ENCODE measurements at places on chromosomes 7 and 10.

DNA sequence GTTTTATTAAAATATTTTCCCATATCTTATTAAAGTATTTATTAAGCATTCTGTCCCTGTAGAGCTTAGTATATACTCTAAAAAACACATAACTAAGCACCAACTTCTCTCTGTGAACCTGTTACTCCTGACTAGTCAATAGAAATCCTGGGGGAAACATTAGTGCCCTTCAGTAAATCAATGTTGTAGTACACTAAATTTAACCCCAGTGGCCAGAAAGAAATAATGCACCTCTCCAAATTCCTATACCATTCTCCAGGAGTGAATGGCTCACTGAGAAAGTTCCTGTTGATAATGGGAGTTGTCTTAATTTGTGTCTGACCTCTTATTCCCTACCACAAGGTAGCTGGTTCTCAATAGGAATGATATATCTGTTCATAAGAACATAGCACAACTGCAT is 188.2 kb downstream of the SEMA3D start:
- DNase-seq, result no peak

DNA sequence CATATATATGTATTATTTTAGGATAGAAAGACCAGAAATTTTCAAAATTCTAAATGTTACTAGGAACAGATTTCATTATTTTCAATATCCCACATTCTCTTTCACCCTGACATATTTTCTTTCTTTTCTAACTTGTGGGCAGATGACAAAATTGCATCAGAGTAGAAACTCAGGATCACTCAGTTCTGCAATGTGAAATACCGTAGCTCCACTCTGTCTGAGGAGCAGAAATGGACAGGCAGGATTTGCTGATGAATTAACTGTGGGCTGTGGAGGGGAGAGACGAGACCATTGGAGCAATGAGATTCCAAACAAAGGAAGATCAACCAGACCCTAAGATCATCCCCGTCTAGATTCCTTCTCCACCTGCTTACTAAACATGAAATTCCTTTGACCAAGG is 37.0 kb upstream of the SVOPL start:
- no peak for DNase-seq

GRCh38 chr10:30371954-30372353 is 22.9 kb upstream of the MTPAP start:
- no peak for DNase-seq

DNA sequence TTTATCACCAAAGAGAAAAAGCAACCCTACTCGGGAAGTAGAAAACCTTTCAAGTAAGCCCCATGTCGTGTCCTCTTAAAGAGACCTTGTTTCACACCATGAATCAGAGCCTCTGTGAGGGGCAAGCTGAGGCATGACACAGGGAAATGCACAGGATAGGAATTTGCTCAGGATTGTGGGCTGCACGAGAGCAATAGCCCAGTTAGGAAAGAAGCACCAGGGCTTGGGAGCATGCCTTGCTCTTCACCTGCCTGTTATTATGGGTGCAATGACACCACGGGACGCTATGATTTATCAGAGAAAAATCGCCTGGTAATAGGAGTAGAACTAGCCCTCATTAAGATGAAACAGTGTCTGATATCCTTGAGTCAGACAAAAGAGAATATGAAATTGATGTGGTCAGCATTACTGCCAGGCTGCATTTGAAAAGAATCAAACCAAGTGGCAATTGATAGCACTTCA is 562.9 kb upstream of the NRP1 start:
- DNase-seq, result no peak

GRCh38 chr7:16915405-16915804 is 33.6 kb upstream of the AGR3 start:
- no peak for DNase-seq

DNA sequence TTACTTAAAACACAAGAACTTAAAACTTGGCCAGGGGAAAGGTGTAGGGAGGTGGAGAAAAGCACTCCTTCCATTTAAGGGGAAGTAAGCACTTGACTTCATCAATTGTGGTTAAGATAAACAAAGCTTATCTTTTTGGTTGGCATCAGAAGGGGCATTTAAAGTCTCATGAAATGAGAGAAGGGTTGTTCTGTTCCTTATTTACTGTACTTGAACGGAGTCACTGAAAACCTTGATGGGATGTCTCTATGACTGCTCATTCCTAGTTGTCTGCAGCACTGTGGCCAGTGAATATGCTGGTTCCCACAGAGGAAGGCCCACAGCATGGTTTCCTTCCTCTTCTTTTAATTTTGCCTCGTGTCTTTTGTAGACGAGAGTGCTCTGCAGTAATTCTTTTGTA is 229.3 kb downstream of the AUTS2 start:
- DNase-seq, result no peak

DNA sequence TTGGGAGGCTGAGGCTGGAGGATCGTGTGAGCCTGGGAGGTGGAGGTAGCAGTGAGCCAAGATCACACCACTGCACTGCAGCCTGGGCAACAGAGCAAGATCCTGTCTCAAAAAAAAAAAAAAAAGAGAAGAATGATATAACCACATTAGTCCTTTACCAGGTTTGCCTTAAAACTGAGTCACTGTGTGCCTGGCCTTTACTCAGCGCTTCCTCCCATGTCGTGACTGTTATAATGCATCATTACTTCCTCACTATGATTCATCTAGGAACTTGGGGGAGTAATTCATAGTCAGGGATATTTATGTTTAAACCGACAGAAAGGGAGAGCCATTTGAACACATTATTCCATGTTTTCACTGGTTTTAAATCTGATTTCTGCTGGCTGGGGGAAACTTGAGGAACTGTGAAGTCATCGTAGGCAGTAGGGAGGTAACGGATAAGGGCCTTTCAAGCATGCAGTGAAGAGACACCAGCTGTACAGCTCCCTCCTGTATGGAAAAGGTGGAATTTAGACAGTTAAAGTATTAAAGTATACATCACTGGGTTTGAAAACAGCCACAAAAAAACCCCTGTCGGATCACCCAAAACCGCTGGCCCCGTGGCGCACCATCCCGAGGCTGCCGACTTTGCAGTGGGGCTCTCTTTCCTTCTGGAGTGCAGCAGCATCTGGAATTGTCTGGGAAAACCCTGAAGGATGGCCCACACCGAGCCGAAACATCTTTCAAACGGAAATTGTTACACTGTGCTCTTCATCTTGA is 119.8 kb downstream of the NKX6-2 start:
- no peak for DNase-seq

DNA sequence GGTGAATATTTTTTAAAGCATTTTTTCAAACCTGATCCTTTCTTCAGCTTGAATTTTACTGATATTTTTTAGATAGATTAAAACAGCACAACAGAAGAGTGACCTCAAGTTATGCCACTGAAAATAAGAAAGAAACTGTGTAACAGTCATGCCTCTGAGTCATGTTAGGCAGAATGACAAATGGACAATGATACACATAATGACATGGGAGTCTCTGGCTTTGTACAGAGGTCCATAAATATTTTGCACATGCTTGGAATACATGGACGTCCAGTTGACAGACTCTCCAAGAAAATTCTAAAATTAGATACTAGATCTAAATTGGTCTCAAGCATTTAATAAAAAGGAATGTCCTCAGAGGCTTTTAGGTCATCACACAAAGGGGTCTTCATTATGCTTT is 21.9 kb upstream of the SEMA3A start:
- DNase-seq, result no peak
